NCI-H187 (cell line): ENCODE measurements at places on chromosomes 3 and 15.

GRCh38 chr3:157387708-157388435 is 48.8 kb upstream of the PTX3 start:
- no peak for DNase-seq

- DNase-seq: no peak
Observed at GRCh38 chr3:110965976-110966375, 105.6 kb upstream of the NECTIN3 start.

GRCh38 chr15:39736412-39737195 is 46.0 kb downstream of the FSIP1 start:
- DNase-seq: no peak

GRCh38 chr3:180048103-180048502 is 11.4 kb upstream of the PEX5L start:
- DNase-seq: no peak

GRCh38 chr15:58748040-58748851 is 1.3 kb downstream of the ADAM10 start:
- DNase-seq: no peak

- DNase-seq: no peak
Observed at GRCh38 chr15:60419753-60420152, 22.0 kb upstream of the ANXA2 start.

- DNase-seq: no peak
Observed at GRCh38 chr3:43338295-43338694, 52.0 kb downstream of the SNRK start.

- no peak for DNase-seq
Observed at GRCh38 chr3:4756855-4757574, 222.2 kb upstream of the BHLHE40 start.

GRCh38 chr3:144003051-144003450 is 31.4 kb downstream of the DIPK2A start:
- DNase-seq: no peak

GRCh38 chr15:39774688-39775267 is 7.9 kb downstream of the FSIP1 start:
- no peak for DNase-seq

DNA sequence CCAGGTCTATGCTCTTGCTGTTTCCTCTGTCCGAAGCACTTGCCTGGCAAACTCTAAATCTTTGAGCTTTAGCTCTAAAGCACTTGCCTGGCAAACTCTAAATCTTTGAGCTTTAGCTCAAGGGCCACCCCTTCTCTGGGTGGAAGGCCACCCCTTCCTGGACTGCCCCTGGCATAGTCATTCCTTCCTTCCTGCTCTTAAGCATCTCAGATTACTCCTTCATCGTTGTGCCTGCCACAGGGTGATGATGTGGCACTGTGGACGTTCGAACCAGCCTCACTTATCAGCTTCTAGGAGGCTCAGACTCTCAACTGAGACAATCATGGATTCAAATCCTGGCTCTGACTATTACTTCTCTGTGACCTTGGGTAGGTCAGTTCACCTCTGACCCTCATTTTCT is 10.5 kb upstream of the CRABP1 start:
- no peak for DNase-seq

DNA sequence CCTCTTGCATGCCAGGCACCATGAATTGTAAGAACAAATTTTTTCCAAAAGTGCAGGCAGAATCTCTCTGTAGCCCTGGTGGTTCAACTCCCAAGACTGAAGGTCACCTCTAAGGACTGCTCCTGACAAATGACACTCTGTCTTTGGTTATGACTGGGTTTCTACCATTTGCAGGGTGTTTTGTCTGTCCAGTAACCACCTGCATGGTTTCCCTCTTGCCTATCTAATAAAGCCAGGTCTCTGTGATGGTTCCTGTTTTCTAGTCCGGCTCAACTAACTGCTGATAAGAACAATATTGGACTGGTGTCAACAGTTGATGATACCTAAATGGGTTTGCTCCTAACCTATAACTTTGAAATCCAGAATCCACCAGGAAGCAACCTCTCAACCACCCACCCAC is 43.7 kb downstream of the ATP8B4 start:
- no peak for DNase-seq

DNA sequence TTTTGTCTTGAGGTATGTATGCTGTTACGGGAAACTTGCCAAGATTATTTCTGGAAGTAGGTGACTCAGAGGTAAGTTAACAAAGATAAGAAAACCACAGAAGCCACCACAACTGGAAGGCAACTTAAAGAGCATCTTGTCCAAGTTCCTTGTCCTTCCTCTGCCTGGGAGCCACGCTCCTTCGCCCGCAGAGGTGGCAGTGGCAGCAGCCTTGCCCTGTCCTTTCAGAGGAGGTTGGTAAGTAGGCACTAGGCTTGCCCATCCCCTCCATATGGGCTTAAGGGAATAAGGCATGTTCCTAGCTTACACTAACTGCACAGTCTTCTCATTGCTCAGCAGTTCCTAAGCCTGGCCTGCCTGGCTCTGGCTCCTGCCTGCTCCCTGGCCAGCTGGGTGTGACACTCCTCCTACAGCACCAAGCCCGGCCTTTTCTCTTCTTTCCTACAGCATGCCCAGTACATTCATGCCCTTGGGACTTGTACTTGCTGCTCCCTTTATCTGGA is 48.0 kb upstream of the RAB6B start:
- DNase-seq: no peak

DNA sequence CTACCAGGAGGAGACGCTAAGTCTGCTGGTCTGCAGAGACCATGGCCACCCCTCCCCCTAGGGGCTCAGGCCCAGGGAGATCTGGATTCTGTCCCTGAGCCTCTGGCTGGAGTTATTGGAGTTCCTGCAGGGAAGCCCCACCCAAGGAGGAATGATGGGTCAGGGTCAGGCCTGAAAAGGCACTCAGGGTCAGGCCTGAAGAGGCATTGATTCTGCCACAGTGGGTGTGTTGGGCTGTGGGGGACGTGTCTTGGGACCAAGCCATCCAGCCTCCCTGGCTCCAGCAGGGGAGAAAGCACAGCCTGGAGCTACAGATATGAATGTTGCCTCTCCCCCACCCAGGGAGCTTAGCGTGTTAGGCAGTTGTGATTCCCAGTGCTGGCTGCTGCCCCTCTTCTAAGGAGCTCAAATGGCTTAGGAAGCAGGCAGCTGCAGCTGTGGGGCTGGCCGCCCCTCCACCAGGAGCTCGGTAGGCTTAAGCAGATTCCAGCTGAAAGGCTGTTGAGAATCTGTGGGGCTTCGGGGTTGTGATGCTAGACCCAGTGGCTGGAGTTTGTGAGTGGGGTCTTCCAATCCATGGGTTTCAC is 176.7 kb downstream of the CHL1 start:
- DNase-seq: no peak

GRCh38 chr15:33934396-33934795 is 33.9 kb upstream of the CHRM5 start:
- no peak for DNase-seq

DNA sequence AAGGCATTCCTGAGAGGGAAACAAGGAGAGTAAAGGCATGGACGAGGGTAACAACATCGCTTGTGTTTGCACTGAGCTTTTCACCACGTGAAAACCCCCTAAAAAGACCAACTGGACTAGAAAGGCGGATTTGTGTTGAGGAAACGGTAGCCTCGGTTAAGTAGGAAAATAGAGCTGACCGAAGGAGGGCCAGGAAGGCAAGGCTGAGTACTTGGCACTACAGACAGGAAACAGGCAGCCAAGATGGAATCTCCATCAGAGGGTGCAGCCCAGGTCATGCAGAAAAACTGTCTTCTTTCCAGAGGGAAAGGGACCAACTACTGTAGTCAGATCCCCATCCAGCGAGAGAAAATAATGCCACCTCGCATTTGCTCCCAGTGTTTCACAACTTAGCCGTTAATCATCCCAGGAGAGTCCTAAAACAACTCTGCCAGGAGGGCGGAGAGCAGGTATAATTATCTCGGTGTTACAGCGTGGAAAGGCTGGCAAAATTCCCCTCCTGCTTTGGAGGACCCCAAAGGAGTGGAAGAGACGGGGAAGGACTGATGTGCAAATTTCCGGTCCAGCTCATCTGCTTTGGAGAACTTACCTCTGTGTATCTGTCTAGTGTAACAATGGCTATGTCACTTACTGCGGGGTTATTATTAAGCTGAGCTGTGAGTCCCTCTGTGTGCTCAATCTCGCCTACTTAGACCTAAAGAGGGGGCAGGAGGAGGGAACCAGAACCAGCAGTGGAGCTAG is 77.2 kb downstream of the MYO1E start:
- DNase-seq: no peak

DNA sequence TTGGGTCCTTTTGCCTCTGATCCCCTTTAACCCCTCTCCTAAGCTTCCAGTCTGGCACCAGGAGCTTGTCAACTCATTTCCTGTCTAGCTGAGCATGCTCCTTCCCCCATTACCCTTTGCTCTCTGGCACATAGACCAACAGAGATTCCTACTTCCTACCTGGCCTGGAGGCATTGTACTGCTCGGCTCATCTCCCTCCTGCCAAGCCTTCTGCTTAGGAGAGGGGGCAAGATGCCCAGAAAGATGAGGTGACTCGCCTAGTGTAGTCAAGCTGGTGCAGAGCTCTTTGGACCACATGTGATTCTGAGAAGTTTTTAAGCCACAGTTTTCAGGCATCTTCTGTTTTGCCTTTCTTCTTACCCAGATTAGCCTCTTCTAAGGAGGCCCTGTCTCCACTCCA is 95.4 kb downstream of the ZNF621 start:
- no peak for DNase-seq

DNA sequence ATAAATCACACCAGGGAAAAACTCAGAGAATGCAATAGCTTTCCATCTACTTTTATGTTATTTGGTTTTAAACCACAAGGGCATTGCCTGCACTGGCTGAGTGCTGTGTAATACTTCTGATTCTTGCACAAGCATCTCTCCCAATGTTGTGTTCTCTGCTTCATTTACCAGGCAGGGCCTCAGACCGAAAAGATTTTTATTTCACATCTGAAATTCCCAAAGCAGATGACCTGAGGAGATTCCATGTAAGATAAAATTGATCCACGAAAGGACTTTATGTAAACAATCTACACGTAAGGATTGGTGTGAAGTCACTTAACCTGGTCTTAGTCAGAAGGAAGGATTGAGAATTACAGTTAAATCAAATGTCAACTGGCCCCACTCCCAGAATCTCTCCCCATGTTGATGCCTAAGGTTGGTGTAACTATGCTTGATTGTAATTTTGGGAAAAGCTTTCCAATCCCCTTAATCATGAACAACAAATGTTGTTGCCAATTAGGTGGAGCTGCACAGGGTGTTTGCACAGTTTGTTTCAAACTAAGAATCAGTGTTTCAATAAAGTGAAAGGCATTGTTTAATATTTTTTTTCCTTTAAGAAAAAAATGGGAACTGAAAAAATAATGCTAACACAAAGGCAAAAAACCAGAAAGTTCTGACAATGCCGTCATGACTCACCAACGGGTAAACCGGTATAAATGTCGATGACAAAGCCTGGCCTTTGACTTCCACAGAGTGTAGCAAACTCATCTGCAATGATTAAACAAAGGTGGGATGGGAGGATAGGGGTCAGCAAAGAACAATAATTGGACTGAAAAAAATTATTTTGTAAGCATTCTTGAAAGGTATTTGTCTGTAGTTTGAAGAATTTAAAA is 128.6 kb downstream of the DUT start:
- DNase-seq: no peak

DNA sequence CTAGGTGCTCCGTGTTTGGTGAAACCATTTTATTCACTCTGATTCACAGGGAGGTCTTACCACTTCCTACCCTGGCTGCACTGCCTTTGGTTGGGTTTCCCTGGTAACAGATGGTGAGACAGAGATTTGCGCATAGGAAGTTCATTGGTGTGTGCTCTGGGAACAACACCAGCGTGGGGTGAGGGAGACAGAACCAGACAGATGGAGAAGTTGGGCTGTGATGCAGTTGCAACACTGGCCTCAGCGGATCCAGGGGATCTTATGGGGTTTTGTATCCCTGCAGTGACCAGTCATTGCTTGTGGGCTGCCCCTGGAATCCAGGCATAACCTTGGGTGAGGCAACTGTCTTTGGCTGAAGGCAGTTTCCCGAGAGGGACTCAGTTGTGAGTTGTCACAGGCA is 12.5 kb upstream of the IL16 start:
- no peak for DNase-seq

GRCh38 chr3:46075816-46076215 is 48.5 kb upstream of the XCR1 start:
- DNase-seq: no peak

GRCh38 chr15:74776821-74777768 is 4.8 kb upstream of the CSK start:
- DNase-seq: no peak

GRCh38 chr3:185042312-185043050 is 110.4 kb downstream of the C3orf70 start:
- no peak for DNase-seq

DNA sequence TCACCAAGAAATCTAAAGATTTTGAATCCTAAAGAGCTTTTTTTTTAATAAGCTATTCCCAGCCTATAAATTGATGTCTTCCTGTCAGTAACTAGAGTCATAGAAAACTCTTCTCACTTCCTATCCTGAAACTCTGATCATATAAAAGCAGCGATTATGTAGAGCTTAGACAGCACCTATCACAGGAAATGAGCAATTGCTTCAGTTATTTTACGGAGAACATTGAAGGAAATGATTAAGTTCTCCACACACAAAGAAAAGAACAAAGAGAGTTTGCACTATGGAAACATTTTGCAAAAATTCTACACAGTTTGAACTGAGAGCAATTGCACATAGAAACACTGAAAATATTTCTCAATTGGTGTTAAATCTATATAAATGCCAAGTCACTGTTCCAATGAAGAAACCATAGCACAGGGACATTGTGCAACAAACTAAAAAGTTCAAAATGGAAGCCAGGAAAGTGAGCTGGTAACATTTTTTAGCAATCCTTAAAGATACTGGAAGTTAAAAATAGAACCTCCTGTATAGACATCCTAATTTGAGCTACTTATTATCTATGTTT is 291.5 kb upstream of the ARHGEF26 start:
- DNase-seq: no peak

DNA sequence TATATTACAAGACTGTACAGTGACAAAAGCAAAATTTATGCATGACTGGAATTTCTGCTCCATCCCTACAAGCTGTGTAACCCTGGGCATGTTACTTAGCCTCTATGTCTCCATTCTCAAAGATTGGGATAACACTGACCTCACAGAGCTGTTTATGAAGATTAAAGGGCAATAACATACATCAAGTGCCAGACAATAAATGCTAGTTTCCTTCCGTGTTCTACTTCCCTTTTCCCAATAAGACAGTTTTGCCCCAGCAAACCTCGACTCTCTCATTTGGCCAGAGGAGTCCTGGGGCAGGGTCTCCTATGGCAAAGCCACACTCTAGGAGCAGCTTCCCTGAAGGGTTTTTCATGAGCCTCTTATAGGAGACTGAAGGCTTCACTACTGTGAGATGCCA is 7.5 kb downstream of the HEXA start:
- DNase-seq: no peak

GRCh38 chr3:33181229-33181628 is 37.4 kb downstream of the SUSD5 start:
- DNase-seq: no peak

- DNase-seq: no peak
Observed at GRCh38 chr15:63499611-63500010, 4.8 kb upstream of the USP3 start.

- DNase-seq: no peak
Observed at GRCh38 chr15:69400850-69401249, 13.3 kb upstream of the KIF23 start.

- DNase-seq: no peak
Observed at GRCh38 chr3:107829185-107829584, 261.6 kb downstream of the CD47 start.

- DNase-seq: no peak
Observed at GRCh38 chr3:131730581-131730980, 227.8 kb upstream of the MRPL3 start.
